ENCODE measurements at places on chromosomes 16 and 17.

DNA sequence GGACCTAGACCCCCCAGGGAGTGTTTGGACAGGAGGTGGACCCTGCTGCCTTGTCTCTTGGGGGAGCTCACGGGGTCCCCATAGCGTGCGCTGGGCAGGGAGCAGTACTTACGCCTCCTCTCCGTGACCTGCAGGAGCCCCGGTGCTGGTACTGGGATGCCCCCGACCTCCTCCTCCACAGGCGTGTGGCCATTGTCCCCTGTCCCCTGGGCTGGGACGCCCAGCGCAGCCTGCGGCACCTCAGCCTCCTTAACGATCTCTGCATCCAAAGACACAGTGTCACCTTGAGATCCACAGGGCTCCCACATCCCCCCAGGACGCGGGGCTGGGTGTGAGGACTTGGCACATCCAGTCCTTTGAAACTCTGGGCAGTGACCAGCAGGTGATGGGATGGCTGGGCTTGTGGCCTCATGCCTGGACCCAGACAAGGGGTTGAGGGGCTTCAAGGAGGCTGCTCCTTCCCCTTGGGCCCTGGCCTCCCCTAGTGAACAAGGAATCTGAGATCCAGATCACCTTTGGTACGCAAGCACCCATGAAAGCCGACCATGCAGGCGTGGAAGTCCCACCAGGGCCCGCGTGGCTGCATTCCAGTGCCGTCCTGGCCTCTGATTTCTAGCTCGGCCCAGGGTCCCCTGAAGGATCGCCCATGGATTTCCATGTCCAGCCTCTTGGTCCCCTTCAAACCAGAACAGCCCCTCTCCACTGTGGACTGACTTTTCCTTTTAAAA is 9.9 kb downstream of the DBNDD1 start:
- DNase-seq: no peak

GRCh38 chr16:23351360-23351759 is 49.3 kb downstream of the SCNN1B start:
- DNase-seq: no peak

DNA sequence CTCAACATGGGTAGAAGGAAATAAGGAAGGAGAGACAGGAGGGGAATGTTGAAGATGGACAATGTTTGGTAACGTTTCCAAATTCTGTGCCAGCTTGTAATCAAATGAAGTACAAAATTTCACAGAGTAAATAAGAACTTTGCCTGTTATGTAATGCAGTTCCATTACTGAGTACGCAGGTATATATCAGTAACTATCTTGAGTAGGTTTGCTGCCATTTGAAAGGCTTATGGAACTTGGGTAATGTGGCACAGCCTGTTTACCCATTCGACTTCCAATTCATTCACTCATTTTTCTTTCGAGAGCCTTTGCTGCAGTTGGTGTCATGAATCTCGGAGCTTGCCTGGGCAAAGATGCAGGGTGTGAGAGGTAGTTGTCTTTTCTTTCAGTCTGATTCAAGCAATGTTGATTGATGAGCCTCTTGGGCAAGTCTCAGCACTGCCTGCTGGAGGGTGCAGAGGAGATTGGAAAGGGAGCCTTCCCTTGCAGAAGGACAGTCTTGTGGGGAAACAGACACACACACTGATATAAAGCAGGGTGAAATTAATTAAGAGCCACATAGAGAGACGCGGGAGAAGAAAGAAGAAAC is 53.4 kb downstream of the ZNF18 start:
- no peak for DNase-seq

GRCh38 chr16:67093098-67093726 is 16.5 kb upstream of the PHAF1 start:
- no peak for DNase-seq
